Femur (tissue), 1 donor: ENCODE measurements at places on chromosomes 5 and 9.

DNA sequence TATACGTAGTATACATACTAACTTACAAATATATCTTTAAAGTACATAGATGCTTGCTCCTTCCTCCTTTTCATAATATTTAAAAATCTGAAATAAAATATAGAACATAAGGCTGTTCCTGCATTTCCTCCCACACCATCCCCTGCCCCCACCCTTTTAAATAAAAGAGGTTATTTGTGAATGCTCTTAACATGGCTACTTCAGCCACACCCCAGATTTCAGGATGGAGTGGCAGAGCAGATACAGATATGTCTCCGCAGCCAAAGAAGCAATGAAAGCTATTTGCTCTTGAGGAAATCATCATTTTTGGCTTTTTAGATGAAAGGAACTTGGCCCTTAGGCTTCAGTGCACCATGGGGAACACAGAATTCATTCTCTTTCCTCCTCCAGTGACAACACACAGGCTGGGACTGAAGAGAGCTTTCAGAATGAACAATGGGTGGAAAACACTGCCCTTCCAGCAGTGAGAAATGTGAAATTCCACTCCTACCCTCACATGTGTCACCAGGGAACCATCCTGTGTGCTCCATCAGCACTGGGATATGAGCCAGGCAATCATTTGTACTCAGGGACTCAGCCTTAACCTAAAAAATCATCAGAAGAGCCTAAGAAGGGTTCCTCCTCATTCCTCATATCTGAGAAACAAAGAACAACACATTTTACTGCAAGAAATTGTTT, 134.3 kb downstream of the PPP2R2B start:
- DNase-seq, result peak; percentile 22

- DNase-seq, result no peak
These were observed 176.0 kb downstream of the MSX2 start for GRCh38 chr5:174900240-174900865.

DNA sequence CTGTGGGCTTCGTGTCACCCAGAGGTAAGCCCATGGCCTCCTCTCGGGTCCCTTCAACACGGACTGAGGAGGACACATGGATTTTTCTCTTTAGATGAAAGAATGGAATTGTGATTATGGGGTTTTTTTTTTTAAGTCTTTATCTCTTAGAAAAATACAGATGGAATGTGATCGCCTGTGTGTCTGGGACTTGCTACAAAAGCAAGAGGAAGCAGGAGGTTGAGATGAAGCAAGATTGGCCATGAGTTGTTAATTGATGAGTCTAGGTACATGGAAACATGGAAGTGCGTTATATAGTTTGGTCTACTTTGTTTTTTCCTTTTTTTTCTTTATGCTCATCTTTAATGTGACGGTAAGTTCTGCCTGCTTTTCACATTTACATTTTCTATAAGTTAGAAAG, 14.6 kb downstream of the USP20 start:
- DNase-seq, result no peak

GRCh38 chr5:76714751-76715485, 1.0 kb upstream of the F2R start:
- peak; percentile 51 for DNase-seq

DNA sequence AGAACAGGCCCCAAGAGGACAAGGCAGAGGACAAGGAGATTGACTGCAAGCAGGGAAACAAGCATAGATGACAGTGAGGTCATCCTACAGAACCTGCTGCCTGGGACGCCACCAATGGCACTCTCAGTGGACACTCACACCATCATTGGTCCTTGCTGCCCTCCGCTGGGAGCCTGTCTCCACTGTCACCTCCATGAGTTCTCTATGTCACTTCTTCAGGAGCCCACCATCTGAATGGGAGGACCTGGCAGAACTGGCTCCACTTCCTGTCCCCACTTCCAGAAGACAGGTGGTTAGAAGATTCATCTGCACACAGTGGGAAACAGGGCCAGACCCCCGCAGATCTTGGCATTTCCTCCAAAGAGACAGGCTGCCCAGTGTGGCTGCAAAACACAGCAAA, 188.9 kb downstream of the HSD17B3 start:
- peak; percentile 15 for DNase-seq

- DNase-seq, result no peak
These were observed 93.1 kb upstream of the FTMT start for GRCh38 chr5:121758615-121759014.

- no peak for DNase-seq
These were observed 13.9 kb downstream of the TLR4 start for GRCh38 chr9:117718085-117718484.

GRCh38 chr9:2872250-2872930, 28.5 kb upstream of the PUM3 start:
- DNase-seq, result no peak

GRCh38 chr5:90917928-90918668, 359.5 kb downstream of the ADGRV1 start:
- DNase-seq, result no peak

DNA sequence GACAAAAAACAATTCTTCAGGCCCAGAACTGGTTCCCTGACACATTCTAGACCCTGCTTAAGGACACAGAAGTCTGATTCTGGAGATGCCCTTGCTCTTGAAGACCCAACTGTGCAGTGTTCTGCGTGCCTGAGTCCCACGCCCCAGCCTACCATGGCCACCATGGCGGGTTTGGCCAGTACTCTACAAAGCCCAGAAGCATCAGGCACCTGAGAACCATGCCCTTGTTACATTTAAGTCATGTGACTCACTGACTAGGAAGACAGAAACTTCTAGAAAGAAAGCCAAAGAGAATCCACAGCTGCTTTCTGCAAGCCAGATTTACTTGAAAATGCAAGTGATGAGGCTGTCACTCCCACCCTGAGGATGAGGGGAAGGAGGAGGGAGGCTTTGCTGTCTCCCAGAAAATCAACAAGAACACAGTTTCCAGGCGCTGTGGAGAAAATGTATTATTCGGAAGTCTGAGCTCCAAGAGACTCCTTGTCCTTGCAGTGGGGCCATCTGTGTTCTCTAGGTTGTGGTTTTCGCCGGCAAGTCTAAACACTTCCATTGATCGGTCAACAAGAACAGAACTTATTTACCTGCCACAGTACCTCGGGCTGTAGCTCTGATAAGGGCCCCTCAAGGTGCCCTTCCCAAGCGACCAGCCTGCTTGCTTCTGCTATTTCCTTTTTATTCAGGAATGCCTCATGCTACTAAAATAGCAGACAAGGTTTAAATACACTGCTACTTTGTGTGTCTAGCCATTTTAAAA, 81.3 kb upstream of the DMRT1 start:
- DNase-seq, result no peak

- no peak for DNase-seq
These were observed 122.4 kb upstream of the SLC12A2 start for GRCh38 chr5:127961006-127961762.

DNA sequence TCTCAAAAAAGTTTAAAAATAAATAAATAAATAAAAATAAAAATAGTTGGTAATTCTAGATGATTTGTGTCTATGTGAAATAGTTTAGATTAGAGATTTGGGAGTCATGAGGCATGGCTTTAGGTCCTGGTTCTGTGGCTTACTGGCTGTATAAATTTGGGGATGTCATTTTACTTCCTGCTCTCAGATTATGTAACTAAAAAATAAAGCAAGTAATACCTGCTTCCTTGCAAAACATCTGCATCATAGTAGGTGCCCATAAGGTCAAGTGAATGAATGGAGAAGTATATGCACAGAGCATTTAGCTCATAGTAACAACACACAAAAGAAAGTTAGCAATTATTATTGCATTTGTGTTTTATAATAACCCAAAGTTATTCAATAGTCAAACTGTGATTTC, 287.7 kb upstream of the TLE4 start:
- DNase-seq, result no peak

DNA sequence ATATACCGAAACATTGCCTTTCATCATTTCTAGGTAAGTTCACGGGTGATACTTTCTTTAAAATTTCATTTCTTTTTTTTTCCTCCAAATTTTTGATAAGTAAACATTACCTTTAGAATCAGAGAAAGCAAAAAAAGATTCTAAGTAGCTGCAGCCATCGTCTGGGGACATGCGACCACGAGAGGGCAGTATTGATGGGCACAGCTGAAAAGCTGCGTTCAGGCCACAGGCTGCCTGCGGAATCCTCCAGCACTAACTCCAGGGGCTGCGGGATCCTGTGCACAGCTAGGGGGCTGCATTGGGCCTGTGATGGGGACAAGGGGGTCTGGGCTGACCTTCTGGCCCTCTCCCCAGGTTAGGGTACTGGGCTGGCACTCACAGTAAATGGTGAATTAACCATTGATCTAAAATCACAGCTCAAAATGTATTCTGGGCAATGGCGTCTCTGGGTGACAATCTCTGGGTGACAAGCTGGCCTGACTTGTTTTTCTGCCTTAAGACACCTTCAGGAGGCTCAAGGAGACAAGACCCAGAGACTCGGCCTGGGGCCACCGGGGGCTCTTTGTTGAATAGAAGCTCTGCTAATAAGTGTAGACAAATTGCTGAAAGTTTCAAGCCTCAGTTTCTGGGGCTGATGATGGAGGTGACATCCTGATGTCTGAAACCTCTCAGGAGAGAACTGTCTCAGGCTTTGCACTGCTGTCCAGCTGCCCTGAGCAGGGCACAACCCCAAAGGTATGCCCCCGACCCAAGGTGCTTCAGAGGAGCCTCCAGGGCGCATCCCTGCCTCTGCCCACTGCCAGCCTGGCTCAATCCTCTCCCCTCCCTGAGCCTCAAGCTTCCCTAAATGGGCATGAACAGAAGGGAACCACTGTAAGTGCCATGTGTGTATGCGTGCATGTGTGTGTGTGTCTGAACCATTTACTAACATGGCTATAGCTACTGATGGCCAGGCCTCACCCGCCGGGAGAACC, 44.3 kb upstream of the SARDH start:
- peak; percentile 80 for DNase-seq

- DNase-seq, result no peak
These were observed 141.5 kb downstream of the FSTL4 start for GRCh38 chr5:133470841-133471240.

DNA sequence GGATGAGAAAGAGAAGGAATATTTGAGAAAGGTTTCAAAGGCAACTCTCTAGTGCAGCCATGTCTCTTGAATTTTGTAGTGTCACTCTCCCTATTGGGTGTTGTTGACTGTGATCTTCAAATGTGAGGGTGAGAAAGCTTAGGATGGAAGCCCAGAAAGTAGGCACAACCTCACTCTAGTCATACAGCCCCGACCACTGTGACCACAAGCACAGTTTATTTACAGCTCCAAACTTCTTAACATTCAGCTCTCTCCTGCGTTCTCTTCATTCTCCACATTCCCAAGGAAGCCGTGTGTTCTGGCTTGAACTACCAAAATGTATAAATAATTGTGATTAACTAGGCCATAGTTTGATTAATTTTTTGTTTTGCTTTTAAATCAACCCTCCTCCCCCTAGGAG, 542.9 kb downstream of the LRRC70 start:
- no peak for DNase-seq

DNA sequence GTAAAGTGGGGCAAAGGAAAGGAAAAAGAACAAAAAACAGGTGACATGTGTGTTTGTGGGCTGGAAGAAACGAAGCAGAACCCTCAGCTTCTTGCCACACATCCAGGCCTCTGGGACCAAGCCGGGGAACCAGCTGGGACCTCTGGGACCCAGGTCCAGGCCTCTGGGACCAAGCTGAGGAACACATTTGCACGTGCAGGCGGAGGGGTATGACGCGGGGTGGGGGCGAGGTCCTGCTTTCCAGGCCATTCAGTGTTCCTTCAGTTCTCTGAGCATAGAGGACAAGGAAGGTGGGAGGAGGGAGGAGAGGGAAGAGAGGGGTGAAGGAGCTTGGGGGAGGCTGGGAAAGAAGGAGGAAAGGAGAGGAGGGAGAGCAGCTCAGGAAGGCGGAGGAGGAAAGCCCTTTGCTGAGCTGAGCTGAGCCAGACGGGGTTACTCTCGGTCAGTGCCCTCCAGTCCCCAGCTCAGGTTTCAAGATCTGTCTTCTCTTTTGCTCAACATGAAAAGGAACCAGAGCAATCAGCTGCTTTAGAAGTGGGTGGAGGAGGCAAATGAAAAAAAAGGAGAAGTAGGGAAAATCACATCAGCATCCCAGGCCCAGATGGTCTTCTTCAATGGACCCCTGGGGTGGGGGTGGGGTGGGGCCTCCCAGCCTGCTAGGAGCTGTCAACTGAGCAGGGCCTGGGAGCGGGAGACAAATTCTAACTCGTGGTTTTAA, 59.1 kb downstream of the ABCA1 start:
- peak; percentile 84 for DNase-seq

- no peak for DNase-seq
These were observed 178.3 kb downstream of the CRB2 start for GRCh38 chr9:123534336-123534735.

- no peak for DNase-seq
These were observed 66.5 kb downstream of the MARCHF3 start for GRCh38 chr5:126963822-126964375.
